ENCODE measurements at places on chromosomes 1 and 21. TPM values are rescaled to one million over a fixed set of nuclear protein-coding genes. Genes with fewer than 3 reads are reported as not detected.
A peak's percentile ranks its signal among the peaks of the same experiment; 100 is the strongest.

The C1orf226 gene
- total RNA-seq, result 15.2 TPM

The S1PR1 gene
- total RNA-seq, result 51.6 TPM

The LIN28A gene
- not detected for total RNA-seq

The MYBPHL gene
- 0.19 TPM for total RNA-seq

DNA sequence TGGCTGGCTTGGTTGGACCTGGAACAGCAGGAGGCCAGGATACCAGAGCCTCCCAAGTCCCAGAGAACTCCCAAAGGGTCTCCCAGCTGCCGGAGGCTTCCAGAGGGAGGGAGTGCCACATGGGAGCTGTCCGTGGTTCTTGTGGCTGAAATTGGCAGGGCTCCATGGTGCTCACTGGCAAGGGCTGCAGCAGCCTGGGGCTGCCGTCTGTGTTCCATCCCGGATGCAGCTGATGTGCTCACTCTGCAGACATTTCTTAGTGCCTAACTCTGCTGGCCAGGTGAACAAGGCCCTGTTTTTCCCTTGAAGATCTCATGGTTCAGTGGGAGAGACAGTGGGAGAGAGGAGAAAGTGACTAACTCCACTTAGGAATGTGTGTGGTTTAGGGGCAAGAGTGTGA is 261.1 kb downstream of the CAMTA1 start:
- DNase-seq, result peak; percentile 85

Data from kidney (tissue), 22 donors.